ENCODE measurements at places on chromosomes 7 and 10.

GRCh38 chr7:375321-375831, 85.4 kb downstream of the FOXL3 start:
- no peak overlapping the region for H3K4me3 ChIP-seq
- DNase-seq = peak; percentile 60
- H3K27me3 ChIP-seq = peaks cover 26% of the 10 kb centered on the region
- H3K4me1 ChIP-seq = peaks cover 14% of the 10 kb centered on the region

- no peaks in the 10 kb centered on the region for H3K27me3 ChIP-seq
- peak overlapping the region; percentile 18 for H3K4me3 ChIP-seq
- H3K36me3 ChIP-seq = no peaks in the 10 kb centered on the region
- DNase-seq = no peak
These were observed 70.8 kb upstream of the FGFR2 start for GRCh38 chr10:121669028-121669374.

DNA sequence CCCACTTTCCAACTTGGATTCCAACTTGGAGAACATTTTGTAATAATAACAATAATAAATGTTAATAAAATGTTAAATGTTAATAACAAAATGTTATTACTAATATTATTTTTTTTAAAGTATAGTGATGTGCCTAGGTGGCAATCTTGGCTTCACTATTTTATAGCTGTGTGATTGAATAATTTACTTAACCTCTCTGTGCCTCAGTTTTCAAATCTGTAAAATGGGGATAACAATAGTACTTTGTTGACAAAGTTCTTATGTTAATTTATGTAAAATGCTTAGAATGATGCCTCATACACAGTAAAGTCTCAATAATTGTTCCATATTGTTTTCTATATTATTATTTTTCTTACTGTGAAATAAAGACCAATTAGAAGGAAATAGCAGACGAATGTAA, 23.3 kb upstream of the TMEM26 start:
- no peaks in the 10 kb centered on the region for H3K4me1 ChIP-seq
- H3K27me3 ChIP-seq = no peaks in the 10 kb centered on the region
- no peak overlapping the region for H3K4me3 ChIP-seq
- no peaks in the 10 kb centered on the region for H3K36me3 ChIP-seq
- no peak for DNase-seq

DNA sequence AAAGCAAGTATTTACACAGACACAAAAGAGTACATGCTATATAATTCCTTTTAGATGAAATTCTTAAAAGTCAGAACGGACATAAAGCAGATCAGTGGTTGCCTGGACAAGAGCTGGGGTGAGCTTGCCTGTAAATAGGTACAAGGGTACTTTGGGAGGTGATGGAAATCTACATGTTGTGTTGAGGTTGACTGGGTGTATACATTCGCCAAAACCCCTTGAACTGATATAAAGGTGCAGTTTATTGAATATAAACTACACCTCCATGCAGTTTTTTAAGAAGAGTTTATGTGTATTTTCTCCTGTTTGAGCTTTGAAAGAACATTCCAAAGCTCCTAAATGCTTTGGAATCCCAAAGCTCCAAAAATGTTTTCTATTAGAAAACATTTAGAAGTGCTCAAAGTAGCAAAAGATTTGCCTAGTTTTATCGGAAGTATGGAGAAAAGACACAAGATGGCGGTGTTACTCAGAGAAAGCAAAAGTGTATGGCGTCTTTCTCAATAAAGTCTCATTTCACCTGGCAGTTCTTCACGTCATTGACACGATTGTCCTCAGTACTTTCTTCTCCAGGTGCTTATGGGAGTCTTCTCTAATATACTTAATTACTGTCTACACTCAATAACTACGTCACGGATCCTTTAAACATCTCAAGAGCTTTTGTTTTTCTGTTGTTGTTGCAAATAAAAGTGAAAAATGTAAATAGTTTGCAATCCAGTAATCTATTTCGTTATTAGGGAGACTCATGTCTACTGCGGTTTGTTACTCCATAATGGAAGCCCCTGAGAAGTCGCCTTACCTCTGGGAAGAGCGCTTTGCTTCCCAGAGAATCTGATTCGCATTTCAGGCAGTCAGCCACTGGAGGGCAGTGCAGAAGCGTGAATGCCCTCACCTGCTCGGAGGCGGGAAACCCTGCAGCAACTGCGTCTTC, 14.7 kb upstream of the SEC61G start:
- H3K27ac ChIP-seq = peak overlapping the region; percentile 28
- peak overlapping the region; percentile 35 for H3K4me3 ChIP-seq
- H3K27me3 ChIP-seq = peaks cover 8% of the 10 kb centered on the region
- peak; percentile 89 for DNase-seq

DNA sequence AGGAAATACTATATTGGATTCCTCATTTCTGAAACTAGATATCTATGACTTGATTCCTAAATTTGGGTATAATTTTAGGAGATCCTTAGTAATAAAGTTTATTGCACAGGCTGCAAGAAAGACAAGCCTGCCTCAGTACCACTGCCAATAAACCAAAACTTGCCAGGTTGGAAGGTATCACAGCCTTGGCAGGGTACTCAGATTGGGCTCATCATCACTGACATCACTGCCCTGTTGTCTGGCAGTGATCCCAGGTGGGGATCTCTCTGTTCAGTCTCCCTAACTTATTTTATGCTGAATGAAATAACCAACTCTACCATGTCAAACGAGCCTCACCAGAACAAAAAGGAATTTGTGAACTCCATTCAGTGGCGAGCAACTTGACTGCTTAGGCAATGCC, 18.8 kb downstream of the FIGNL1 start:
- no peak overlapping the region for H3K27ac ChIP-seq
- H3K4me1 ChIP-seq = no peaks in the 10 kb centered on the region
- no peaks in the 10 kb centered on the region for H3K27me3 ChIP-seq
- no peaks in the 10 kb centered on the region for H3K36me3 ChIP-seq
- DNase-seq = no peak

GRCh38 chr7:80370587-80370986, 141.3 kb downstream of the GNAT3 start:
- DNase-seq = no peak
- H3K4me1 ChIP-seq = no peaks in the 10 kb centered on the region
- no peak overlapping the region for H3K27ac ChIP-seq
- no peaks in the 10 kb centered on the region for H3K27me3 ChIP-seq
- H3K36me3 ChIP-seq = no peaks in the 10 kb centered on the region

- H3K27me3 ChIP-seq = no peaks in the 10 kb centered on the region
- H3K4me3 ChIP-seq = no peak overlapping the region
- no peaks in the 10 kb centered on the region for H3K4me1 ChIP-seq
- H3K27ac ChIP-seq = no peak overlapping the region
- DNase-seq = no peak
These were observed 194.9 kb upstream of the GRM3 start for GRCh38 chr7:86448856-86449255.

DNA sequence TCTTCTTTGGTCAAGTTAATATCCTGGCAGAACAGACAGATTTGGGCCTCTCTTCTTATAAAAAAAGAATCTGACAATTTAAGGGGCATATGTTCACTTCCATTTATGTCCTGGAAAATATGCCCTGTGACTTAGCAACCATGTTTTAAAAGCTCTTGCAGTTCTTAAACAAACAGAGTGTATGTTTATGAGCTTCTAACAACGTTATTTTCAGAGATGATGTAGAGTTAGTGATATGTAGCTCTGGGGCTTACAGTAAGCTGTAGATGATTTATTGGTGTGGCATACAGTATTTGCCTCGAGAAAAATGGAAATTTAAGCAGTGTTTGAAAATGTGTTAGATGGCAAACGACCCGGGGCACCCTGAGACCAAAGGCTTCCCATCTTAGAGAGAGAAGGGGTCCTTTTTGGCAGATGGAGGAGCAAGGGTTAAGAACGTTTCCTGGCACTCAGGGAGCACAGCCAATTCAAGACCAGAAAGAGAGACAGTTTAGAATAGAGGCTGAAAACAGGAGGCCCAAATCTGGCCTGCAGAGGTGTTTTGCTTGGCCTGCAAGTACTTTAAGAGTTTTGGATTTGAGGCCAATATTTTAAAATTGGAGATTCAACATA, 397.5 kb downstream of the KCNMA1 start:
- H3K4me3 ChIP-seq = no peak overlapping the region
- no peaks in the 10 kb centered on the region for H3K4me1 ChIP-seq
- H3K27ac ChIP-seq = peak overlapping the region; percentile 85
- H3K36me3 ChIP-seq = no peaks in the 10 kb centered on the region

- H3K4me1 ChIP-seq = peaks cover 21% of the 10 kb centered on the region
- H3K4me3 ChIP-seq = no peak overlapping the region
- no peak for DNase-seq
- no peaks in the 10 kb centered on the region for H3K27me3 ChIP-seq
- H3K27ac ChIP-seq = peak overlapping the region; percentile 49
- no peaks in the 10 kb centered on the region for H3K36me3 ChIP-seq
These were observed 133.5 kb downstream of the RGS10 start for GRCh38 chr10:119408969-119409371.

- no peak overlapping the region for H3K27ac ChIP-seq
- no peak for DNase-seq
- no peaks in the 10 kb centered on the region for H3K27me3 ChIP-seq
- H3K36me3 ChIP-seq = no peaks in the 10 kb centered on the region
- H3K4me1 ChIP-seq = no peaks in the 10 kb centered on the region
These were observed 96.7 kb upstream of the ADO start for GRCh38 chr10:62707810-62708209.

GRCh38 chr7:68176974-68177373, 1180.3 kb downstream of the TYW1 start:
- no peaks in the 10 kb centered on the region for H3K27me3 ChIP-seq
- no peak for DNase-seq
- H3K4me3 ChIP-seq = no peak overlapping the region
- no peaks in the 10 kb centered on the region for H3K36me3 ChIP-seq

- no peak for DNase-seq
- no peak overlapping the region for H3K27ac ChIP-seq
- no peak overlapping the region for H3K4me3 ChIP-seq
- H3K36me3 ChIP-seq = no peaks in the 10 kb centered on the region
- H3K27me3 ChIP-seq = peaks cover 45% of the 10 kb centered on the region
- H3K4me1 ChIP-seq = no peaks in the 10 kb centered on the region
These were observed 5.6 kb upstream of the ZNF518A start for GRCh38 chr10:96124230-96125141.

DNA sequence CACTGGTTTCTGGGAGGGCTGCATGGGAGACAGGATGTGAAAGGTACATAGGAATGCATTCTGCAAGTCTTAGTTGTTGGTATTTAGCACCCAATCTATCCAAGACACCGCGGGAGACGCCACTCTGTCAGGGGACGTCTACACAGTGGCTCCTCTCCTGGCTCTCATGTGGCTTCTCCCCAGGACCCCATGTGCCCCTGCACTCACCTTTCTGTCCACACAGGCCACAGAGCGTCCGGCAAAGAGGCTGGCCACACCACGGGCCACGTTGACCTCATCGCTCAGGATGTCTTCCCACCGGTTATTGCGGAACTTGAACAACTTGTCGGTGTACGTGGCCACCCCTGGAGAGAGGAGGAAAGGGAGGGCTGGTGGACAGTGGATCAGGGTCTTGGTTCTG, 73.4 kb downstream of the GOLGA7B start:
- no peak for DNase-seq
- no peaks in the 10 kb centered on the region for H3K4me1 ChIP-seq
- H3K27ac ChIP-seq = no peak overlapping the region
- H3K27me3 ChIP-seq = peaks cover 4% of the 10 kb centered on the region

- H3K4me3 ChIP-seq = no peak overlapping the region
- no peak for DNase-seq
- H3K36me3 ChIP-seq = no peaks in the 10 kb centered on the region
- peaks cover 6% of the 10 kb centered on the region for H3K4me1 ChIP-seq
- no peaks in the 10 kb centered on the region for H3K27me3 ChIP-seq
- no peak overlapping the region for H3K27ac ChIP-seq
These were observed 204.6 kb upstream of the FOXP2 start for GRCh38 chr7:114209968-114210367.

GRCh38 chr10:25481467-25481866, 306.7 kb downstream of the GPR158 start:
- H3K4me3 ChIP-seq = no peak overlapping the region
- DNase-seq = no peak
- no peaks in the 10 kb centered on the region for H3K36me3 ChIP-seq

DNA sequence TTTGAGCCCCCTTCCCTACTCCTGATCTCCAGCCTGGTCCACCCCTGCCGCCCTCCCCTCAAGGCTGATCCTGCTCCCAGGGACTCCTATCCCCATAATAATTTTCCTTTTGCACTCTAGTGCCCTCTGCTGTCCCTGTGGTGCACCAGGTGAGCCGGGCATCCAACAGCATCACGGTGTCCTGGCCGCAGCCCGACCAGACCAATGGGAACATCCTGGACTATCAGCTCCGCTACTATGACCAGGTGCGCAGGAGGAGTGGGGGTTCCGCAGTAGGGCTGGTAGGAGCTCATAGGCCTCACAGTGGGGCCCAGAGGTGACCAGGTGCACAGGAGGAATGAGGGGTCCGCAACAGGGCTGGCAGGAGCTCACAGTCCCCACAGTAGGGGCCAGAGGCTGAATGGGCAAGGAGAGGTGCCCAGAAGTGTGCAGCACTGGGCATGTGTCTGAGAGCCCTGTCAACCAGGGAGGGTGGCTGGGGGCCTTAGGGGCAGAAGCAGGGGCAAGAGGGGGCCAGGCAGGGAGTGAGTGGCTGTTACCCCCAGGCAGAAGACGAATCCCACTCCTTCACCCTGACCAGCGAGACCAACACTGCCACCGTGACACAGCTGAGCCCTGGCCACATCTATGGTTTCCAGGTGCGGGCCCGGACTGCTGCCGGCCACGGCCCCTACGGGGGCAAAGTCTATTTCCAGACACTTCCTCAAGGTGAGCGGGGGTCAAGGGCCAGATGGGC, 11.7 kb downstream of the EPHB6 start:
- H3K36me3 ChIP-seq = no peaks in the 10 kb centered on the region
- H3K27me3 ChIP-seq = no peaks in the 10 kb centered on the region
- no peak for DNase-seq
- H3K4me1 ChIP-seq = no peaks in the 10 kb centered on the region

DNA sequence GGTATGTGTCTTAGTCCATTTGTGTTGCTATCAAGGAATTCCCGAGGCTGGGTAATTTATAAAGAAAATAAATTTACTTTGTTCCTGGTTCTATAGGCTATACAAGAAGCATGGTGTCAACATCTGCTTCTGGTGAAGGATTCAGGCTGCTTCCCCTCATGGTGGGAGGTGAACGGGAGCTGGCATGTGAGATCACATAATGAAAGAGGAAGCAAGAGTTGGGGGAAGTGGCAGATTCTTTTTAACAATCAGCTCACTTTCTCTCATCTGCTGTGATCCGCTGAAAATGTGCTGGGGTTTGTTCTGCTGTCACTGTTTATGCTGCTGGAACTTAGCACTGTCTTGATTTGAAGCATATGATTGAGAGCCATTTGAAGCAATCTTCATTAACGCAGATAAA, 730.0 kb upstream of the SORCS1 start:
- no peaks in the 10 kb centered on the region for H3K4me1 ChIP-seq
- no peaks in the 10 kb centered on the region for H3K27me3 ChIP-seq
- H3K27ac ChIP-seq = no peak overlapping the region
- no peaks in the 10 kb centered on the region for H3K36me3 ChIP-seq
- no peak for DNase-seq

- H3K27me3 ChIP-seq = no peaks in the 10 kb centered on the region
- H3K4me3 ChIP-seq = no peak overlapping the region
- DNase-seq = peak; percentile 91
- no peaks in the 10 kb centered on the region for H3K36me3 ChIP-seq
These were observed 22.9 kb downstream of the DNAJB12 start for GRCh38 chr10:72331575-72332422.
